ENCODE measurements at places on chromosomes 7 and 10.

GRCh38 chr7:132118641-132119040, 457.6 kb downstream of the PLXNA4 start:
- DNase-seq: no peak

DNA sequence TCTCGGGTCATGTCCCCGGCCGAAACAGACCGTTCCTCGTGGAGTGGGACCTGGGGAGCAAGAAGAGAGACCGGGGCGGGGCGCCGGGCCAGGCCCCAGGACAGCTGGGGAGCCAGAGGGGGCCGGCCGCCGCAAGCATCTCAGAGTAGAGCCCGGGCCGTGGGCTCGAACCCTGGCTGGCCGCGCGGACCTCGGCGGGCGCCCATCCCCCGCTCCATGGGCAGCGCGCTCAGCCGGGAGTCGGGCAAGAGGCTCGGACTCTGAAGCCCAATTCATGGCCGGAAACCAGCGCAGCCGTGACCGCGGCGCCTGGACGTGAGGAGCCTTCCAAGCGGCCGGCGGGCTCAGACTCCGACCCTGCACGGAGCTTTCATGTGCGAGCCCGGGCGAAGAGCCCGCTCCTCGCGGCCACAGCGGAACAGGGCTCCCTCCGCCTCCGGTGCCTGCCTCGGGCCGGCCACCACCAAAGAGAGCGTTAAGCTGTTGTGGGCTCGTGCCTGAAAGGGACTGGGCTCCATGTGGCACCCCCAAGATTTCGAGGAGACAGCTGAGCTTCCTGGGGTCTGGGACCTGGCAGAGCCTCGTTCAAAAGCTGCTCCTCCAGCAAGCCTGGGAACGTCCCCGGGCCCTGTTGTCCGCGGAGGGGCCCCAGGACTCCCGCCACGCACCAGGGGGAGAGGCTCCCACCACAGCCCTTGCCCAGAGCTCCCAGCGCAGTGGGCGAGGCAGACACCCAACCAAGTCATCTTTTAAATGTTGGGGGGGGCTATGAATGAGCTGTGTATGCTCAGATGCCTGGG, 757 bp upstream of the GRID1 start:
- DNase-seq: no peak

DNA sequence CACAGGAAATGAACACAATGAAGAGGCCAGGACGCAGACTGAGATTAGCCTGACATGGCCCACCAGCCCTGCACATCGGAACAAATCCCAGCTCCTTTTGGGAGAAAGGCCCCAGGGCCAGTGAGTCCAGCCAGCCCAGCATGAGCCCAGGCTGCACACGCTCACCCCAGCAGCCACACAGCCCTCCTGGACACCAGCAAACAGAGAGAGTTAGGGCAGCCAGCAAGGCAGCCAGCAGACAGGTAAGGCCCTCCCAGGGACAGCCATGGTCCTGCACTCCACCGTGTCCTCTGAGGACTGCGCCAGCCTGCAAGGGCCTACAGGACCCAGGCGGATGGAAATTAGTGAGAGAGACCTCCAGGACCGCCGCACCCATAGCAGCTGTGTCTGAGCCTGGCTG, 8.1 kb upstream of the GRID1 start:
- no peak for DNase-seq

- DNase-seq: no peak
Measured at GRCh38 chr7:131961054-131961680, 404.7 kb upstream of the PODXL start.

- DNase-seq: no peak
Measured at GRCh38 chr7:117458977-117459583, 20.7 kb upstream of the CFTR start.

DNA sequence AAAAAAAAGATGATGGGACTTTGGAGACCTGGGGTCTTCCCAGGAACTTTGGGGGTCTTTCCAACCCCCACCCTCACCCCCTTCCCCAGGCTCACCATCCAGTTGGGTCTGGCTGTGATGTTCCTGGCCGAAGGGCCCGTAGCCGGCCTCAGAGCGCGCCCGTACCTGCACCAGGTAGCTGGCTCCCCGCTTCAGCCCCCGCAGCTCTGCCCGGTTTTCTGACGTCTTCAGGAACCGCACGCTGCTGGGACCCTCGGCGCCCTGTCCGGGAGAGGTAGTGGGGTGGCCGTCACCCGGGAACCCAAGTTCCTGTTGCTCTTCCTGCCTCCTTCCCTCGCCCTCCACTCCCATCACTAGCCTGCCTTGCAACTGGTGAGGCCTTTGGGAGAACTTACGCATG, 10.2 kb downstream of the EPHB4 start:
- no peak for DNase-seq

GRCh38 chr7:121279060-121279620, 49.7 kb upstream of the WNT16 start:
- no peak for DNase-seq

- DNase-seq: no peak
Measured at GRCh38 chr7:96040250-96040772, 268.0 kb downstream of the DYNC1I1 start.
